ENCODE measurements at places on chromosomes 6 and 20.

- no peak for DNase-seq
Observed at GRCh38 chr6:76072562-76072961, at the start of gene IMPG1. Gene IMPG1 (minus strand): TSS chr6:76072662. CDS start chr6:76072488, 174 bp downstream.

GRCh38 chr6:36049582-36049981 is 22.0 kb downstream of the MAPK14 start:
- no peak for DNase-seq

- no peak for DNase-seq
Observed at GRCh38 chr6:163877877-163878639, 463.5 kb downstream of the QKI start.

DNA sequence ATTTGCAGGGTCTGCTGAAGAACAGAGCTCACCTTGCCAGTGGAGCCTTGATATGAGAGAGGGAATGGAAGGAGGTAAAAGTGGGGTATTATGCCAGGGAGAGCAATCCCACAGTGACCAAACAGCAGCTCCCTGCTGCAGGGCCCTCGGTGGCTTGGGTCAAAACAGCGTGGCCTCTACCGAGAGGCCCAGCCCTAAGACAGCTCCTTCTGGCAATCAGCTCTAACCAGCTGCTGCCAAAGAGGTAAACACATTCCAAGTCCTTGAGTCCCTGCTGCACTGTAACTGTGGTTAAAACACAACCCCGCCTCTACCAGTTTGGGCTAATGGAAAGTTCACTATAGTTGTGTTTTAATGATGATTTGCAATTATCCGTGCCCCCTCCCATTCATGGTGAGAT is 1.4 kb upstream of the DAAM2 start:
- DNase-seq = no peak

DNA sequence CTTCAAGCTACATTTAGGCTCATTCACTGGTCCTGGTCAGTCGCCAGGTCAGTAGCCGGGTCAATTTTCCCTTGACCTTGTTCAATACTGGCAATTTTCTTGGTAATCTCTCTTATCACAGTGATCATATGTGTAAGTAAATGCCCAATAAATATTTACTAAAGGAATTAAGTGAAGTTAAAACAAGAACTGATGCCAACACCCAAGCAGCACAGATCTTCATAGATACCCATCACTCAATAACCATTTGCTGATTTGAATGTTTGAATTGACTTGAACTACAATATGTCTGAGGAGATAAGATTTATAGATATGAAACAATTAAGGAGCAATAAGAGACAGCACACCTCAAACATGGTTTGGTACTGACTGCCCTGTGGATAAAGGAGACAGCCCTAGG is 100.8 kb upstream of the PREP start:
- DNase-seq = no peak

GRCh38 chr6:109867009-109867969 is 110.8 kb upstream of the GPR6 start:
- no peak for DNase-seq

- no peak for DNase-seq
Observed at GRCh38 chr6:71888756-71889340, 2.5 kb downstream of the RIMS1 start.

- peak; percentile 32 for DNase-seq
Observed at GRCh38 chr6:6781172-6781872, 192.8 kb downstream of the LY86 start.

DNA sequence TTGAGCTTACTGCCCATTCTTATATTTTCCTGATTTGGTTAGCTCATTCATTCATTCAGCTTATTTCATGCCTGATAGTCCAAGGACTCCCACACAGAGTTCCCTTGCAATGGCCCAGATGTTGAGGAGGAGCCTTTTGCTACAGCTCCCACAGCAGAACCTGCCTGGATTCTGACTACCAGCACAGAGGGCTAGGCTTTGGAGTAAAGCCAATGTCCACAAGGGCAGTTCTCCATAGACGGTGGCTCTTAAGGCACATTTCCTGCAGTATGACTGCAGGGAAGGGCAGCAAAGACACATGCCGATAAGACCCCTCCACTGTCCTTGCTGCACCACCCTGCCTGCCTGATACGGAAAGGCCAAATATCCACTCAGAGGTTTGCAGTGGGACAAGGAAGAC is 112.3 kb upstream of the SYNDIG1 start:
- no peak for DNase-seq

DNA sequence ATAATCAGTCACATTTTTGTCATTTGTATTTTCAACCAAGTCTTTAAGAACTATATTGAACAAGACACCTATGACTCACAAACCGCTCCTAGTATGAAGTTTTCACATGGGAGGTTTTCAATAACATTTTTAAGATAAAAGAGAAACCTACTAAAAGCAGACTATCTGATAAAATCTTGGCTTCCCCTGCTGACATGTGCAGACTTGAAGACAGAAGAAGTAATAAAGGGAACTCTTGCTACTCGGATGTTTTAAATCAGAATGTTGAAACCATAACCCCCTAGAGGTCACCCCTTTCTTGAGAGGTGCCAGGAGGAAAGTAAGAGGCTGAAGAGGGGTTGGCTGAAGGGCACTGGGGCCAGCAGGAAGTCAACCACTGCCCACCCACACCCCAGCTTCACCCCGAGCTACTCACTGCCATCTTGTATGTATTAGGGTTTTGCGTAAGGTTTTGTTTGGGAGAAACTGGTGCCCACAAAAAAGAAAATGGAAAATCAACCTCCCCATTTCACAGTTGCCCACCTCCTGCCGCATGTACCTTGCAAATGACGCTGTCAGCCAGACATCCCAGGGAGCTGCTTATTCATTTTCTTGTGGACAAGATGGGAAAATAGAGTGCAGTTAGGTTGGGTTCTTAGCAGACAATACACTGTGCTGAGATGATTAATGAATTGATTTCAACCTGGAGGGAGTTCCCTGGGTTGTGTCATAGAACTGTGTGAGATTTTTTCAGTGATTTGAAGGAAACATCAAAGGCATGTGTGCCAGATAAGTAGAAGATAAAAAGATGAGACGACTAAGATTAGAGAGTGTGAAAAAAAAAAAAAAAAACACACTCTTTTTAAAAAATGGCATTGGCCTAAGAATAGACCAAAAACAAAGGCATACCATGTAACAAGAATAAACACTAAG is 83.2 kb upstream of the TAB2 start:
- DNase-seq = peak; percentile 26

DNA sequence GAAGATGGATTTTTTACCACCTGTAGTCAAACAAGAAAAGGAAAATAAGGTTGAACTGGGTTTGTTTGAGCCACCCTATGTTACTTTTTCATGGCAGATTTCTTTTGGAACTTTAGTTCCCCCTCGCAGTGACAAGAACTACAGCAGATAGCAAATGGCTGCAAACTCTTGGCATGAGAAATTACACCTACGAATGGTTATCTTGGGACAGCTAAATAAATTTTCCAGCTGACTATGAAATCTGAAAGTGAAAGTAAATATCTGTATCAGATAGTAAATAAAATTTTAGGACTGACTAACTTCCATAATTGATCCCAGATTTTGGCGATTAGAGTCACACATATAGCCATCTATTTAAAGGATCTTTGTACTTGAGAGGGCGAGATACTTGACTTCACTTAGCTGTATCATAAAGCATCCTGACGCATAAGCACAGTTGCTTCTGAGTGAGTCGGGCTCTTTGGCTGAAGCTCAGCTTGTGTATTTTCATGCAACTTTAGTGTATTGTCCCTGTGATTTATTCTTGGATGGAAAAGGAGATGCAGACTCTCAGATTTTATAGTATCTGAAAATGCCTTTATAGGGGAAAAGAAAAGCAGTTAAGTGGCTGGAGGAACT is 125.3 kb upstream of the B3GAT2 start:
- DNase-seq = no peak

GRCh38 chr20:58001381-58001780 is 227.1 kb downstream of the ANKRD60 start:
- DNase-seq = no peak

DNA sequence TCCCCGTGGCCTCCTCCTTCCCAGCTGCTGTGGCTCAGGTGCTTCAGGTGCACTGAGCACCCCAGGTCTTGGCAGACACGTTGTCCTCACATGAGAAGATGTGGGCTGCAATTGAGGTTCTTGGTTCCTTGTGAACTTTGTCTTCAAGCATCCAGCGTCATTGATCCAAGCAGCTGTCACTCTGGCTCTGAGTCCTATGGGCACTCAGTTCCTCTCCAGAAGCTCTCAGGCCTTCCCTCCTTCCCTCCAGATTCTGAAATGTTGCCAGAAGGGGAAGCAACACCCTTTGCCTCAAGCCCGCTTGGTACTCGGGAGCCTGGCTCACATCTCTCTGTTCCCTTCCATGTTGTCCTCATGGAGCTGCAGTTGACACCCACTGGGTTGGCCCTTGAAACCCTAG is 8.4 kb upstream of the MRGBP start:
- DNase-seq = no peak
